ENCODE measurements at places on chromosomes 3 and 15.
A peak's percentile ranks its signal among the peaks of the same experiment; 100 is the strongest.

GRCh38 chr3:71461114-71461513 lies 122.4 kb downstream of the FOXP1 start:
- DNase-seq: no peak

DNA sequence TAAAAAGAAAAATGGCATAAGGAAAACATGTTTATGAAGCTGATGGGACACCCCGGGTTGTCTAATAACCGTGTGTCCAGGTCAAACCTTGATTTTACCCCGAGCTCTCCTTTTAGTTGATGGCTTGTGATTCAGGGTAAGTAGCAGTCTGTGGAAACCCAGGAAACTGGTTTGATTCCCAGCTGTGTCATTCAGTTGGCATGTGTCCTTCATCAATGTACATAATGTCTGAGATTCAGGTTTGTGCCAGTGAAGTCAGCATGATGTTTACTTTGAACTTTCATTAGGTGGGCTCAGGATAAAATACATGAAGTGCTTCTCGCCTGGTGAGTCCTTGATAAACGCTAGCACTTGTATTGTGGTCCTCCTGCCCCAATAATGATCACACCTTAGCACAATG lies 4.3 kb upstream of the COPG1 start:
- DNase-seq: no peak

GRCh38 chr3:135802171-135802570 lies 163.4 kb upstream of the PPP2R3A start:
- no peak for DNase-seq

DNA sequence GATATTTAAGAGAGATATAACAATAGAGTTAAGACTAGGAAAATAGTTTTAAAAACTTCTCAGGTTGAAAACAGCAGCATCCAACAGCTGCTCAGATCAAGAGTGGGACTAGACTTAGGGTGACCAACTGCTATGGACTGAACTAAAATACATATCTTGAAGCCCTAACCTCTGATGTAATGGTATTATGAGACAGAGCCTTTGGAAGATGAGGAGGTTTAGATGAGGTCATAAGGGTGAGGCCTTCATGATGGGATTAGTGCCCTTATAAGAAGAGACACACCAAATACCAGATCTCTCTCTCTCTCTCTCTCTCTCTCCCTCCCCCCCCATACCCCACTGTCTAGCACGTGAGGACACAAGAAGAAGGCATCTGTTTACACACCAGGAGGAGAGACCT lies 37.4 kb upstream of the GALNT15 start:
- no peak for DNase-seq

DNA sequence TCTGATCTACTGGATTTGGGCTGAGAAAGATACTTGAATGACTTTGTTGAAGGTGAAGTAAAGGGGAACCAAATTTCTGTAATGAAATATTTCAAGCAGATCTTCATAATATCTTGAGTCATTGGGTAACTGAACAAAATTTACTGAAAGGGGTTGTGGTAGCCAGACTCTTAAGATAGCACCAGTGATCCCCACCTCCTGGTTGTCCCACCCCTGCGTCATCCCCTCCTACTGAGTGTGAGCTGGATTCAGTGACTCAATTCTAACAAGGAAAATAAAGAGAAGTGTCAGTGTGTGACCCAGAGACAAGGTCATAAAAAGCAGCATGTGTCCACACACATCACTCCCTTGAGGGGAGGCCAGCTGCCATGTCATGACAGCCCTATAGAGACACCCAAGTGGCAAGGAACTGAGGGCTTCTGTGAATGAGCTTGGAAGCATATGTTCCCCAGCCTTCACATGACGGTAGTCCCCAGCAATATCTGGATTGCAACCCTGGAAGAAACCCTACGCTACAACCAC lies 107.1 kb downstream of the MECOM start:
- no peak for DNase-seq

DNA sequence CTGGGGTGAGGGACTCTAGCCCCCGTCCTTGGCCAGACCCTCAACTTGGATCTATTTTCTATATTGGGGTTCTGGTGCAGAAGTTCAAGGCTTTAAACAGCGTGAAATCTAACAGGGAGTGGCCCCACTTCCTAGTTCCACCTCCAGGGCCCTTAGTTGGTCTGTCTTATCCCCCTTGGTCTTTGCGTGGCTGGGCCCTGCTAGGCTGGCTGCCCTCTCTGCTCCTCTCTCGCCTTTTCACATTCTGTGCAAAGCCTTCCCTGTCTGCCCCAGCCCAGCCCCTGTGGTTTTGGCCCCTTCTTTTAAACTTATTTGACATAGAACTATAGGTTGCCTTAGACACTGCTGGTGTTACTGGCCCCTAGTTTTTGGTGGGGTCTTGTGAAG lies 5.6 kb downstream of the PPCDC start:
- no peak for DNase-seq

GRCh38 chr3:147775411-147775810 lies 366.2 kb downstream of the ZIC1 start:
- no peak for DNase-seq

GRCh38 chr3:126347543-126348161 lies 9.6 kb downstream of the KLF15 start:
- DNase-seq: no peak

DNA sequence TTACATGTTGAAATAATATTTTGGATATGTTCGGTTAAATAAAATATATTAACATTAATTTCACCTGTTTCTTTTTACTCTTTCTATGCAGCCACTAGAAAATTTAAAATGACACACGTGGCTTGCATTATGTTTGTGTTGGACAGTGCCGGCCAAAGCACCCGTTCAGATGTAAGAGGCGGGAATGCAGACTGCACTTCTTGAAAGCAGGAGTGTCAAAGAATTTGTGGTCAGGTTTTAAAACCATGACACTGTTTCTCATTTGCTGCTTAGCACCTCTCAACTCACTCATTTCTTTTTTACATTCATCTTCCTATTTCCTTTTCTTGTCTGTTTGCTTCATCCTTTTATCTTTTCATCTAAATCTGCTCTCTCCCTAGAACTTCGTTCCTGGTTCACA lies 35.3 kb upstream of the MINAR1 start:
- no peak for DNase-seq

DNA sequence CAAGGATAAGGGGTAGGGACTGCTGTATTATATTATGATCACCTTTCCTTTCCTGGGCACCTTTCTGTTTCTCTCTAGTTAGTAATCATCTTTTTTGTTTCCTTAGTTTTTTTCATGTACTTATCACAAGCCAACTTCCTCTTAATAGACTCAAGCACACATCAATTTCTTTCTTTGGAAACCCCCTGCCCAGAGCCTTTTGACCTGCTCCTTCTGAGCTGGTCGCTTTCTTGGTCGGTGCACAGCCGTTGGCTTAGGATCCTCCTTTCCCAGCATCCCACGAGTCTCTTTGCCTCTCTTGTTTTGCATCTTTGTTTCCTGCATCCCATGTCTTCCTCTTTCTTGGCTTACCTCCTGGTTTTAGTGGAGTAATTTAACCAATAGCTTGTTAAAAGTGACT lies 26.9 kb downstream of the GASK1A start:
- no peak for DNase-seq

DNA sequence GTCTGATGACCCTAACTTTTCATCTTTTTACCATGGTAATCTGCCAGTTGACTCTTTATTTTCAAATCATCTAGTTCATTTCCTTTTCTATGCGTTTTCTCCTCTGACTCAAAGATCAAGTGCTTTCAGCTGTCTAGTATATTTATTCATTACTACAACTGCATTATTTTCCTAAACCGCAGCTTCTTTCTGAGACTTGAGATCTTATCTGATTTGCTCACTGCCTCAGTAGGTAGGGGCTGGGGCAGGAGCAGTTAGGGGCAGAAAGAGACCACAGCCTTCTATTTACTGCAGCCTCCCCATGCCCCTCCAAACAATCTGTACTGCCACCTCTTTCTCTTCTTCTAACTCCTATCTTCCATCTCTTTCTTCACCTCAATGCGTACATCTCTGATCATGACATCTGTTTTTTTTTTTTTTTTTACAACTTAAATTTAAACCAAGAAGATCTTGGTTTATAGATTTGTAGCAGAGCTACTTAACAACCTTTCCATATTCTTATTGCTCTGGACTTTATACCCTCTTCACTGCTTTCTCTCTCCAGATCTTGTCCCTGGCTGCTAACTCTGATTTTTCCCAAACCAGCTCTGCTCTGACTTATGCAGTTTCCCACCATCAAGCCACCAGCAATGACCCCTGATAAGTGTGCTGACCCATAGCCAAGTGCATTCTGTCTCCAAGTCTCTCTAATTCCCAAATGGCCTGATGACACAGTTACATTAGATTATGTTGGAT lies 52.2 kb downstream of the MOBP start:
- no peak for DNase-seq

DNA sequence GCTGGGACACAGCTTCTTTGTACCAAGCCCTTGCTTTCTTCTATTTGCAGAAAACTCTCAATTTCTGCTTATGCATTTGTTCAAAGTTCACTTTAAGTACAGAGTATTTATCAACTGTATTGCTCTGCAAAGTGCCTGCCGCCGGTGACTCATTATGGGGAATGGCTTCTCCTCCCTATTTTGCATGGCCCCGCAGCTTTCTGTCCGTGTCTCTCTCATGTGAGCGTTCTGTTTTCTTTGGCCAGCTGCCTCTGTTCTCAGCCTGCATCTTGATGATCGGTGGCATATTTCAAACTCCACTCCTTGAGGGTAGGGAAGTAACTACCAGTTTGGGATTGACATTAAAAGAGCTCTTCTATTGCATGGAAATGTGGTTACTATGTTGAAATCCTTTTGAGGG lies 28.6 kb upstream of the ST8SIA2 start:
- DNase-seq: no peak

DNA sequence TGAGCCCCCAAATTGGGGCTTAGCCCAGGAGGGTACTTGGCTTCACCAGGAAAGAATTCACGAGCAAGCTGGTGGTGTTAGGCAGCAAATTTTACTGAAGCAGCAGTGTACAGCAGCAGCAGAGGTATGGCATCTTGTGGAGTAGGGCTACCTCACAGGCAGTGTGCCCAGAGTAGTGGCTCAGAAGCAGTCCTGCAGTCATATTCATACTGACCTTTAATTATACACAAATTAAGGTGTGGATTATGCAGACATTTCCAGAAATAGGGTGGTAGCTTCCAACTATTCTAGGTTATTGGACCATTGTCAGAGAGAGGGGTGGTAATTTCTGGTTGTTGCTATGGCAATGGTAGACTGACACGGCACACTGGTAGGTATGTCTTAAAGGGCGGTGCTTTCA lies 20.7 kb upstream of the CADPS start:
- DNase-seq: no peak

- DNase-seq: no peak
Observed at GRCh38 chr15:40770147-40770721, 454 bp downstream of the C15orf62 start.

DNA sequence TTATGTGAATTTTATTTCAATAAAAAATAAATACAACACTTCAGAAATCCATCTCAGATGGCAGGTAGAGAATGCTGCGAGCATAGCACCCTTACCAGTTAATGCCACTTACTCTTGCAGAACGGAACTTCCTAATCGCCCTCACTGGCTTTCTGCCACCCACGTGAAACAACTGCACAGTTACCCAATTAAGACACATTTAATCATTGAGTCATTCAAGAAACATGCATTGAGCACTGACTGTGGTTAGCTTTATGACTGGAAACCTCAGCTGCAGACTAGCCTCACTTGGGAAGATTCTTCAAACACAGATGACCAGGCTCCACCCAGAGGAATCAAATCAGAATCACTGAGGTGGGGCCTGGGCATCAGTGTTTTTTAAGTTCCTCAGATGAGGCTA lies 5.6 kb upstream of the MFGE8 start:
- peak; percentile 31 for DNase-seq

GRCh38 chr3:29606416-29606815 lies 325.5 kb downstream of the RBMS3 start:
- DNase-seq: no peak

- no peak for DNase-seq
Observed at GRCh38 chr3:30695302-30696061, 89.1 kb downstream of the TGFBR2 start.

DNA sequence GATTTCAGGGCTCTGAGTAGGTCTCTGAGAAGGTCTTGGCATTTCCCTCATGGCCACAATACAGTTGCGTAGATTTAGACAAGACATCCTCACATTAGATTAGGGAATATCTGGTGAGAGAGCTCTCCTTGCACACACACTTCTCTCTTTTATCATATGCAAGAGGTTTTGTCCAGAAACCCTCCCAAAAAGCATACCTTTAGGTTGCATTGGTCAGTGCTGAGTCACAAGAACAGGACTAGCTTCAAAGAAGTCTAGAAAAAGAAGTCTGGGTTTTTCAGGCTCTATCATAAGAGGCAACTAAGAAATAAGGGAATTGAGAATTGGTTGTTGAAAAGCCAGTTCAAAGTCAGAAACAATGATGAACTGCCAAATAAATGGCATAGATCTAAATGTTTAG lies 40.1 kb upstream of the MITF start:
- no peak for DNase-seq

- no peak for DNase-seq
Observed at GRCh38 chr3:129207479-129207878, 23.8 kb upstream of the CNBP start.

DNA sequence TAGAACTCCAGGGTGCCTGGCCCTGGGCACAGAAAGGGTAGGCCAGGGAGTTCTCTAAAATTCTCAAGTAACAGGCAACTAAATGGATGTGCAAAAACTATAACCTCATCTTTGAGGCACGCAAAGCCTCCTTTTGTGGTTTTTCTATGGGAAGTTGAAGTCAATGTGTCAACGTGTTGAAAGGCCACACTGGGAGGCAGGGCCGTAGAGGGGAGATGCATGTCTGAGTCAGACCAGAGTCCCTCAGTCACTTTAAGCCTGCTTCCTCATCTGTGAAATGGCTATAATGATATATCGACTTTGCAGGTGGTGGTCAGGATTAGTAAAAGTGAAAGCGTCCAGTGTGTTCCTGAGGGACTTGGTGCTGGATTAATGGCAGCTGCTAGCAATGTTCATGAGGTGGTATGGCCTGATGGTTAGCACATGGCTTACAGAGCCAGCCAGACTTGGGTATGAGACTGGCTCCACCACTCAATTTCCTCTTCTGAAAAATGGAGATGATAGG lies 17.0 kb downstream of the TGM5 start:
- no peak for DNase-seq

DNA sequence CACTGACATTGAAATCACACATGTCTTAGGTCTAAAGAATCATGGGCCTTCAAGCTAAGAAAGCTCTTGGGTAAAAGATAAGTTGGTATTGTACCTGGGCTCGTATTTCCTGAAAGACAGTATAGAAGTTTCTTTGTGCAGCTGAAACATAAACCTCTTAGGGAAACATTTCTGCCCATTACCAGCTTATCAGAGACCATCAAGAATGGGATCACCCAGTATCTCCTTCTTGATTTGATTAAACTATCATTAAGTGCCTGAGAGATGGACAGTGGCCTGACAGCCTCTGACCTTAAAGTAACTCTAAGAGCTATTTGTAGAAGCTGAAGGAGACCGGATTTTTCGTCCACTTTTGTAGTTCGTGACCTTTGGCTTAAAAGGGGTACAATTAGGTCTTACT lies 265.3 kb downstream of the ERC2 start:
- DNase-seq: no peak

GRCh38 chr3:156981005-156981404 lies 154.9 kb downstream of the LEKR1 start:
- DNase-seq: no peak

- DNase-seq: no peak
Observed at GRCh38 chr3:38578081-38578475, 71.4 kb downstream of the SCN5A start.

GRCh38 chr15:32652178-32652577 lies 10.7 kb downstream of the SCG5 start:
- no peak for DNase-seq

Data from stimulated activated CD4-positive, alpha-beta T cell treated with anti-CD3 and anti-CD28 coated beads, Interleukin-2, amount 100 ng/mL, for 48 hours (primary cell).